ENCODE measurements at places on chromosomes 3 and 15.

- no peak for DNase-seq
- peaks cover 31% of the 10 kb centered on the region for H3K36me3 ChIP-seq
- H3K27ac ChIP-seq, result no peak overlapping the region
- peaks cover 13% of the 10 kb centered on the region for H3K4me1 ChIP-seq
Measured at GRCh38 chr3:47825590-47825989, 22.7 kb downstream of the DHX30 start.

- H3K27me3 ChIP-seq, result no peaks in the 10 kb centered on the region
- H3K36me3 ChIP-seq, result peaks cover 12% of the 10 kb centered on the region
- no peaks in the 10 kb centered on the region for H3K4me1 ChIP-seq
- H3K27ac ChIP-seq, result no peak overlapping the region
- DNase-seq, result peak; percentile 19
- H3K4me3 ChIP-seq, result no peak overlapping the region
Measured at GRCh38 chr3:122858373-122858772, 63.5 kb downstream of the SLC49A4 start.

DNA sequence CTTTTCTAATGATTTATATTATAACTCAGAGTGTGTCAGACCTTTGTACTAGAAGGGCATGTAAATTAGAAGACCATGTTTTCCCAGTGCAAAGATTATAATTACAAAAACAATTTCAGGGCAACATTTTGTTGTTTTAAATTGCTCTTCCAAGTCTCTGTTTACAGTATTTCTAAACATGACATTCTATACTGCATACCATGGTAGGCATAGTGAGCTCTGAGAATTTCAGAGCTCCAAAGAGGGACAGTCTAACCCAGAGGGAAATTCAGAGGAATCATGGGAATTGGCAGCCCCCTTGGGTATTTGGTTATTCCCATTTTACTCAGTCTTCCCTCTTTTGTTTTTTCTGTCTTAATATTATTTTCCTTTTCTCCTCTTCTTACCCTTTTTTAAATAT, 361.5 kb upstream of the SEMA6D start:
- no peaks in the 10 kb centered on the region for H3K27me3 ChIP-seq
- H3K4me1 ChIP-seq, result no peaks in the 10 kb centered on the region
- no peak overlapping the region for H3K4me3 ChIP-seq
- no peaks in the 10 kb centered on the region for H3K36me3 ChIP-seq

DNA sequence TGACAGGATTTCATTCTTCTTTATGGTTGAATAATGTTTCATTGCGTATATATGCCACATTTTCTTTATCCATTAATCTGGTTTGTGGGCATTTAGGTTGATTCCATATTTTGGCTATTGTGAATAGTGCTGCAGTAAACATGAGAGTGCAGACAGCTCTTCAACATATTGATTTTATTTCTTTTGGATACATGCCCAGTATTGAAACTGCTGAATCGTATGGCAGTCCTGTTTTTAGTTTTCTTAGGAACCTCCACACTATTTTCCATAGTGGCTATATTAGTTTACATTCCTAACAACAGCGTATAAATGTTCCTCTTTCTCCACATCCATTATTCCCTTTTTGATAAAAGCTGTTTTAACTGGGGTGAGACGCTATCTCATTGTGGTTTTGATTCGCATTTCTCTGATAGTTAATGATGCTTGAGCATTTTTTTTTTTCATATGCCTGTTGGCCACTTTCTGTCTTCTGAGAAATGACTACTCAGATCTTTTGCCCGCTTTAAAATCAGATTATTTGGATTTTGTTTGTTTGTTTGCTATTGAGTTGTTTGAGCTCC, 21.7 kb downstream of the AQP9 start:
- no peaks in the 10 kb centered on the region for H3K36me3 ChIP-seq
- no peaks in the 10 kb centered on the region for H3K4me1 ChIP-seq
- no peak for DNase-seq
- H3K27me3 ChIP-seq, result no peaks in the 10 kb centered on the region

DNA sequence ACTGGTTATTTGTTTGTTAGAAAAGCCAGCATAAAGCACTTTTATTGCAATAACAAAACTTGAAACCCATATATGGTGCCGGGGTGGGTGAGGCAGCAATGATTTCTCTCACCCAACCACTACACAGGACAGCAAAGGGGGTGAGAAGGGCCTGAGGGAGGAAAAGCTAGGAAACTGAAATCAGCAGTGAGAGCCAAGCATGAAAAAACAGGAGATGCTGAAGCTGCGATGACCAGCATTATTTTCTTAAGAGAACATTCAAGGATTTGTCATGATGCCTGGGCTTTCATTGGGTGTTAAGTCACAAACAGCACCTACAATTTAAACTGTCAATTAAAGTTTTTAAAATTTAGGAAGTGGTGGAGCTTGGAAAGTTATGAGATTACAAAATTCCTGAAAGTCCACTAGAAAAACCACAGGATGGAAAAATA, 11.9 kb upstream of the TM4SF4 start:
- H3K4me3 ChIP-seq, result no peak overlapping the region
- H3K27me3 ChIP-seq, result no peaks in the 10 kb centered on the region

DNA sequence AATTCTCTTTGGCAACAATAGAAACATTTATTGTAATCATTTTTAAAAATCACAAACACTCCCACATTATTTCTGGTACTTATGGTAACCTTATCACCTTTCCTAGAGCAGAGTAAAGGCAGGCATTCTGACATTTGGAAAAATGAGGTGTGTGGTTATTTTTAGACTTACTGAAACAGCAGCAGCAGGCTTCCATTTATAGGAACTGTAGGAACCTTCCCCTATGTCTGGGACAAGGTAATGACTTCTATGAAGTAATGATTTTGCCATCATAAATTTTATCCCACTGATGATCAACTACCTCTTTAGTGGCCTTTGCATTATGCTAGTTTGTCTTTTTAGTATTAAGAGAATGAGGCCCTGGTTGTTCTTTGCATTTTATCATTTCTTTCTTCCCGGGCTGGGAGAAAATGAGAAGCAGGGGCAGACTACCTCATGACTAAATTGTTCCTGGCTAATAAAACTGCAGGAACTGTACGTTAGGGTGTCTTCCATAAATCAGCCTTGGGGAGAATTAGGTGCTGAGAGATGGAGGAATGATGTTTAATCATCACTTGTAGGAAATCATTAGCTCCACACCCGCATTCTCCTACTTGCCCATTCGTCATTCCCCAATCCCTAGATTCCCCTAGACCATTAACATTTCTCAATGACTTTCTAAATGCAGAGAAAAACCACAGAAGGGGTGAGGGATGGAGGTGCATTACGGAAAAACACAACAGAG, 680.3 kb downstream of the AGBL1 start:
- no peaks in the 10 kb centered on the region for H3K36me3 ChIP-seq
- no peaks in the 10 kb centered on the region for H3K27me3 ChIP-seq
- DNase-seq, result no peak

DNA sequence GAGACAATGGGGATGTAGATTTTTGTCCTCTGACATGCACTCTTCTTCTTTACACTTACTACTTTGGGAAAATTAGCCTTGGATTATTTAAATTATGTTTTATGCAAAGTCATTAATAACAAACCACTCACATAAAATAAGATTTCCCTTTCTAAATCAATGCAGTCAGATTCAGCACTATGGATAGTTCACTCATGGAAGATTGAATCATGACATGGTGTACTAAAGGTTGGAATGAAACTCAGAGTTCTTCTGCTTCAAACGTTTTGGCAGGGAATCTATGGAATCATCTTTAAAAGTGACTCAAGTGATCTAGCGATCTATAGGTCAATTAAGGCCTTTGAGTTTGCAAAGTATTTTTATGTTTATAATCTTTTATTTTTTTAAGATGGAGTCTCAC, 154.3 kb downstream of the KCNMB2 start:
- H3K27me3 ChIP-seq, result no peaks in the 10 kb centered on the region
- no peak overlapping the region for H3K27ac ChIP-seq
- DNase-seq, result no peak
- H3K4me3 ChIP-seq, result no peak overlapping the region

- H3K4me1 ChIP-seq, result peaks cover 56% of the 10 kb centered on the region
- peak overlapping the region; percentile 97 for H3K27ac ChIP-seq
- H3K36me3 ChIP-seq, result no peaks in the 10 kb centered on the region
- peak overlapping the region; percentile 28 for H3K4me3 ChIP-seq
Measured at GRCh38 chr15:85312486-85312885, 67.9 kb upstream of the AKAP13 start.

DNA sequence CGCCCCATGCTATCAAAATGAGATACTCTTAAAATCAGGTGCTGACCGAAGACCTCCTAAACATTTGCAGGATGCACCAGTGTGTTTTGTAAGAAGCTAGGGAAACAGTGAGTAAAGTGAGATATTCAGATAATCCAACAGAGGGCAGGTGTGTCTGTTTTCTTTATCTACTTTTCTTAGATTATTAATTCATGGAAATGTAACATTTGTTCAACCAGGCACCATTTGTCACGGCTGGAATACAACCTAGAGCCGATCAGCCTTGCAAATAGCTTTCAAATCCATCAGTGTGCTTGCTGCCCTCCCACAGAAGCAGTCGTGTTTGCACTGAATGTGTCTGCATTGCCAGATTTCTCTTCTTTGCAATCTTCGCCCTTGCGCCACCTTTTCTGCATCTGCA, 201.9 kb upstream of the CHRM5 start:
- no peak for DNase-seq
- H3K27ac ChIP-seq, result no peak overlapping the region
- no peaks in the 10 kb centered on the region for H3K36me3 ChIP-seq
- H3K27me3 ChIP-seq, result no peaks in the 10 kb centered on the region

All from B cell (primary cell).